ENCODE measurements at places on chromosomes 11 and 22. TPM values are rescaled to one million over a fixed set of nuclear protein-coding genes. Genes with fewer than 3 reads are reported as not detected.

Gene MMP27
- not detected for total RNA-seq

Gene INPP5J
- total RNA-seq: 0.87 TPM

Gene MAPK8IP2
- total RNA-seq: 0.04 TPM

Gene ELFN2
- 0.13 TPM for total RNA-seq

Gene TBRG1
- 27.5 TPM for total RNA-seq

Gene XKR3
- total RNA-seq: not detected

Gene TMEM191B
- total RNA-seq: 0.23 TPM

Gene NEFH
- total RNA-seq: not detected

Gene DCHS1
- 1.1 TPM for total RNA-seq

Gene FKBP2
- 144 TPM for total RNA-seq

Gene CRYBA4
- not detected for total RNA-seq

Gene SCGB1A1
- not detected for total RNA-seq

Gene SEZ6L
- not detected for total RNA-seq

Gene ANO1
- total RNA-seq: 29.5 TPM

Gene EMID1
- 0.21 TPM for total RNA-seq

Gene CARD18
- not detected for total RNA-seq

Gene TMEM191C
- 0.53 TPM for total RNA-seq

Gene ZNF214
- 1.3 TPM for total RNA-seq

Gene CCDC87
- total RNA-seq: 0.11 TPM

Gene APOL5
- total RNA-seq: not detected

Gene PUS3
- 18.7 TPM for total RNA-seq

Gene KIAA0930
- total RNA-seq: 26.4 TPM

Gene FAM227A
- 0.60 TPM for total RNA-seq

Gene ALX4
- total RNA-seq: 0.21 TPM

Gene DDX25
- not detected for total RNA-seq

Gene SPON1
- total RNA-seq: 0.03 TPM

Gene MMP8
- total RNA-seq: 0.72 TPM

Gene EFCAB6
- total RNA-seq: 0.26 TPM

Gene CNIH2
- 8.3 TPM for total RNA-seq

Gene WNT7B
- not detected for total RNA-seq

Gene PATE4
- not detected for total RNA-seq

Gene MS4A3
- not detected for total RNA-seq

Gene TRIM66
- 8.1 TPM for total RNA-seq

Gene KRTAP5-5
- not detected for total RNA-seq

Gene AIFM3
- total RNA-seq: 0.45 TPM

Gene JAML
- total RNA-seq: not detected

Gene SYTL2
- total RNA-seq: 17.3 TPM

Gene TOM1
- 17.9 TPM for total RNA-seq

Gene ANGPTL5
- not detected for total RNA-seq

Gene FAM180B
- total RNA-seq: 1.4 TPM

Gene RCE1
- 34.0 TPM for total RNA-seq

Gene PLA2G3
- total RNA-seq: 0.34 TPM

Gene YPEL4
- 2.0 TPM for total RNA-seq

Gene ABTB2
- 12.5 TPM for total RNA-seq

Measured in A375 (cell line).